ENCODE measurements at places on chromosomes 3 and 15.

GRCh38 chr15:33021806-33022389, 172.6 kb downstream of the FMN1 start:
- DNase-seq = no peak

DNA sequence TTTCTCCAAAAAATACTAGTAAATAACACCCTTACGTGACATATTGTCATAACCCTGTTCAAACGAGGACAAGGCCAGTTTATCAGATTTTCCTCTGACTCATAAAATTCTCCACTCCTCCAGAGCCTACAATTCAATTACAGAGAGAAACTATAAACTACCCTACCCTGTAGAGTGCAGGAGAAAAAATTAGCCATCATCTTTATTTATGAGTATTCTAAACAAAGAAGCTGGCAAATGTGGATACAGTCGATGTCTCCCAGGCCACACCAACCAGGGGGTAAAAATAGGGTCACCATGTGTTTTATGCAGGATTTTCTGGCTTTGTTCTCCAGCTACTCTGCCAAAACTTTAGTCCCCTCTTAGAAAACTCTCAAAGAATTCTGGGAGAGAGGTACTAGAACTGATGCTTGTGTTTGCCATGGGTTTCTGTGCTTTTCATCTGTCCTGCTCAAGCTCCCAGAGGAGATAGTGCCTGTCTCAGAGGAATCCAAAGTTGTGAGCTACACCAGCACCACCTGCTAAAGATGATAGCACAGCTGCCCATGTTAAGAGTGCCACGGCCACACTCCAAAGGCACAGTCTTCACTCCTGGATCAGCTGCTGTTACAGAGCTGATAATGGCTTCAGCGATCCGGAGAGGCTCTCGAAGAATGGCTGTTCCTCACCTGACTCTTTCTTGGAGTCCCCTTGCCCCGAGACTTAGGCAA, 150.2 kb downstream of the IMPG2 start:
- DNase-seq = no peak

- no peak for DNase-seq
Observed at GRCh38 chr3:168091941-168092340, 3.8 kb downstream of the GOLIM4 start.

DNA sequence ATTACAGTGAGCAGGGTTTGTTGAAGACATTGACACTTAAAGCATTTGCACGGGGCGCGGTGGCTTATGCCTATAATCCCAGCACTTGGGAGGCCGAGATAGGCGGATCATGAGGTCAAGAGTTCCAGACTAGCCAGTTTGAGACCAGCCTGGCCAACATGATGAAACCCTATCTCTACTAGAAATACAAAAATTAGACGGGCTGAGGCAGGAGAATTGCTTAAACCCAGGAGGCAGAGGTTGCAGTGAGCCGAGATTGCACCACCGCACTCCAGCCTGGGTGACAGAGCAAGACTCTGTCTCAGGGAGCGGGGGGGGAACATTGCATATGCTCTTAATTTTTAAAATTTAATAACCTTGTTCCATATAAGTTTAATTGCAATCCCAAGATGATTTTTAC, 11.9 kb downstream of the STT3B start:
- no peak for DNase-seq

GRCh38 chr3:46594723-46595122, 17.6 kb upstream of the FAM240A start:
- DNase-seq = no peak

GRCh38 chr15:64875641-64876223, 34.0 kb downstream of the PLEKHO2 start:
- no peak for DNase-seq

GRCh38 chr15:73930371-73930770, 4.1 kb downstream of the LOXL1 start:
- no peak for DNase-seq

GRCh38 chr3:122055215-122055614, at the start of gene CD86:
TSS of gene CD86 (plus strand) at chr3:122055362. CDS start at chr3:122055490, 128 bp downstream.
- DNase-seq = no peak

DNA sequence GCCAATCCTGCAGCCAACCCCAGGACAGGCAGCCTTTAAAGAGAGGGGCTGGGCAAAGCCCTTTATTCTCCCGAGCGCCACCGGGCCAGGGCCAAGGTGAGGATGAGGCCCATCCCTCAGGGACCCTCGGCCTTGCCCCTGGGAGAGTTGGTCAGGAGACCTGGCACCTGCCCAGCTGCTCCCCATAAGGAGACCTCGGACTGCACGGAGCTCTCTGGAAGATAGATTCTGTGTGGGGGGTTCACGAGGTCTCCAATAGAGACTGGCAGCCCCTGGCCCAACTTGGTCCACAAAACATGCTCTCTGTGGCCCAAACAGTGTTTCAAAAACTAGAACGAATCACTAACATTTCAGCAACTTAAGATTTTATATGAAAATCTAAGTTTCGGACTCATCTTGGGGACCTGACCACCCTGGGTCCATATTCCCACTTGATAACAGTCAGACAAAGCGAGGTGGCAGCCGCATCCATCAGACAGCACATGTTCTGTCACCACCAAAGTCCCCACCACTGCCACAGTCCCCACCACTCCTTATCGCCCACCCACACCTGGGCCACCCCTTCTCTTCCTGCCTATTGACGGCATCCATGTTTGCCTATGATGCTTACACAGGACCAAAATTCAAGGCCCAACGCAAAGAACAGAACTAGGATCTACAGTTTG, 114.4 kb upstream of the RPL32 start:
- DNase-seq = no peak

DNA sequence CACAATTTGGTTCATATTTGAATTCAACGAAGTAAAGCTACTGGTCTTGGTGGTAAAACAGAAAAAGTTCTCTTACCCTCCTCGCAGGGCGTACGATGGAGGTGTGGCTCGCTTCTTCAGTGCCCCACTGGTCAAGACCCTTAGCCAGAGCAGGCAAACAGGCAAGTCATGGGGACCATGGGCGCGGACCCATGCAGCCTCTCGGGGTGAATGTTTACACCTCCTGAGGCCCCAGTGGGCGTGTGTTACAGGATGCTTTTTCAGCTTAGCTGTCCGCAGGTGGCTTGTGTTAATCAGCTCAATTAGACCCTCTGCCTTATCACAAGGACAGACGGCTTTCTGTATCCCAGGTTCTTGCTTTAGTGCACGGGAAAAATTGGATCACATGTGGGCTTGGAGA, 991.8 kb downstream of the GBE1 start:
- no peak for DNase-seq

DNA sequence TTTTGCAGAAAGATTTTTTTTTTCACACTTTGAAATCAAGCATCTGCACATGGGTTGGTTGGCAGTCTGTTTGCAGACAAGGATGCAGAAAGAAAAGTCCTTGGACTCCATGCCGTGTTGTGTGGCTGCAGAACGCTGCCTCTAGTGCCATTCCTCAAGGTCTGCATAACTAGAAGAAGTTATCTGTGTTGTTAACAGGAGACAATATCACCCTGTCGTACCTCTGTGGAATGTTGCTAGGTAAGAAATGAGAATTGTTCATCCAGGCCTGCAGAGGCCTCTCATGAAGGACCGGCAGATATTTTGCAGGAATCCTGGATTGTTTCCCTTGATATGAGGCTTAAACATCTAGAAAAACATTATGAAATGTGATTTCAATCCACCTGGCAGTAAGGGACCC, 58.5 kb upstream of the PPARG start:
- no peak for DNase-seq

- no peak for DNase-seq
Observed at GRCh38 chr3:69499899-69500421, 114.1 kb upstream of the FRMD4B start.

GRCh38 chr3:198092276-198092675, 132.3 kb downstream of the LMLN start:
- DNase-seq = no peak

Measured in hypothalamus (tissue), 51 donors.